ENCODE measurements at places on chromosomes 11 and 22. TPM values are rescaled to one million over a fixed set of nuclear protein-coding genes. Genes with fewer than 3 reads are reported as not detected.

DNA sequence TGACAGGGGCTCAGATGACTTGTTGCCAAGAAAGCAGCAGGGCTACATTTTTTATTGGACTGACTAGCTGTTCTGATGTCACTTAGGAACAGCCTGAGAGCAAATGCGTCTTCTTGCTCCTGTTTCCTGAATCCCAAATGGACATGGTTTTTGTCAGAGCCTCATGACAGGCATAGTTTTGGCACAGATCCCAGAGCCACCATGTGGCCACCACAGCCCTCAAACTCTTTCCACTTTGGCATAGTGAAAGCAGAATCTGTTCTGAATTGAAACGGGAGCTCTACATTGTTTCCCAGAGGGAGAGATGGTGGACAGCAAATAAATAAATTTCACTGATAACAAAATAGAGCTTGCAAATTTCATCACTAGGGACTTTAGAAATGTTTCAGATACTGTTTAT is 222.2 kb downstream of the C11orf87 start:
- H3K27ac ChIP-seq = peak overlapping the region; percentile 13
- no peak for DNase-seq
- no peaks in the 10 kb centered on the region for H3K36me3 ChIP-seq
- peaks cover 14% of the 10 kb centered on the region for H3K4me1 ChIP-seq
- H3K4me3 ChIP-seq = no peak overlapping the region

- no peak overlapping the region for H3K4me3 ChIP-seq
- peaks cover 3% of the 10 kb centered on the region for H3K36me3 ChIP-seq
- DNase-seq = no peak
- no peaks in the 10 kb centered on the region for H3K27me3 ChIP-seq
Measured at GRCh38 chr11:57523419-57523818, 7.1 kb downstream of the TIMM10 start.

GRCh38 chr22:49600891-49601431 is 226.7 kb downstream of the BRD1 start:
- no peaks in the 10 kb centered on the region for H3K36me3 ChIP-seq
- no peak for DNase-seq
- H3K27ac ChIP-seq = no peak overlapping the region
- H3K27me3 ChIP-seq = no peaks in the 10 kb centered on the region

GRCh38 chr11:82701847-82702520 is 31.7 kb downstream of the FAM181B start:
- H3K4me1 ChIP-seq = no peaks in the 10 kb centered on the region
- DNase-seq = no peak
- H3K4me3 ChIP-seq = no peak overlapping the region
- H3K36me3 ChIP-seq = no peaks in the 10 kb centered on the region
- peaks cover 45% of the 10 kb centered on the region for H3K27me3 ChIP-seq

DNA sequence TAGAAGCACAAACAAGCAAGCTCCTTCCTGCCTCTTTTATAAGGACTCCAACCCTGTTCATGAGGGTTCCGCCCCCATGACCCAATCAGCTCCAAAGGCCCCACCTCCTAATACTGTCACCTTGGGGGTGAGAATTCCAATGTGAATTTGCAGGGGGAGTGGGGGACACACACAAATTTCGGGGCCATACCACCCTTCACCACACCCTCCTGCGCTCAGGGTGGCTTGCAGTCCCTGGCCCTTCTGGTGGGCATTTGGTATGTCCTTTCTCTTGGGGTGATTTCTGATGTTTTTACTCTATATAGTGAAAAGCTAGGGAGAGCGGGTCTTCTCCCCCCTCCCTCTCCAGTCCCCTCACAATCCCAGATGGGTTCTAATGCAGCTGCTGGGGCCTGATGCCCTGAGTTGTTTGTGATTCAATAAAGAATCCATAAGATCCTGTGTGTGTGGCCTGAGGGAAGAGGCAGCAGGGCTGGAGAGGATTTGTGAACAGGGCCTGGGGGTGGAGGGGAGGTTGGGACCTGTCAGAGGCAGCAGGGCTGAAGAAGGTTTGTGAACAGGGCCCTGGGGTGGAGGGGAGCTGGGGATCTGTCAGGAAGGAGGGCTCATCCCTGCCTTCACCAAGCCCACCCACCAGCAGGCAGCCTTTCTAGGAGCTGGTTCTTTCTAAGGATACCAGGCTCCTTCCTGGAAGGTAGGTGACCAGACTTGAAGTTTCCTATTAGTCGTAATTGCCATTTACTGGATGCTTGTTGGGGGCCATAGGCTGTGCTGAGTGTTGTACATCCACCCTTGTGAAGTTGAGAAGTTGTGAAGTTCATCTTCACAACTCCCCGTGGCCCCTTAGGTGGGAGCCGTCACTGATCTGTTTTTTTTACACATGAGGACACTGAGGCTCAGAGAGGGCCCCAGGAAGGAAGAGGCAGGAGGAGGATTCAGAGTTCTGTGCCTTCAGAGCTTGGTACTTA is 7.9 kb downstream of the SLC35C1 start:
- peak overlapping the region; percentile 31 for H3K27ac ChIP-seq
- H3K27me3 ChIP-seq = no peaks in the 10 kb centered on the region
- DNase-seq = no peak
- H3K4me1 ChIP-seq = peaks cover 3% of the 10 kb centered on the region

- H3K27ac ChIP-seq = peak overlapping the region; percentile 86
- H3K4me3 ChIP-seq = no peak overlapping the region
- no peak for DNase-seq
- H3K4me1 ChIP-seq = peaks cover 38% of the 10 kb centered on the region
- peaks cover 3% of the 10 kb centered on the region for H3K36me3 ChIP-seq
Measured at GRCh38 chr11:123174196-123175183, 20.6 kb downstream of the CLMP start.

DNA sequence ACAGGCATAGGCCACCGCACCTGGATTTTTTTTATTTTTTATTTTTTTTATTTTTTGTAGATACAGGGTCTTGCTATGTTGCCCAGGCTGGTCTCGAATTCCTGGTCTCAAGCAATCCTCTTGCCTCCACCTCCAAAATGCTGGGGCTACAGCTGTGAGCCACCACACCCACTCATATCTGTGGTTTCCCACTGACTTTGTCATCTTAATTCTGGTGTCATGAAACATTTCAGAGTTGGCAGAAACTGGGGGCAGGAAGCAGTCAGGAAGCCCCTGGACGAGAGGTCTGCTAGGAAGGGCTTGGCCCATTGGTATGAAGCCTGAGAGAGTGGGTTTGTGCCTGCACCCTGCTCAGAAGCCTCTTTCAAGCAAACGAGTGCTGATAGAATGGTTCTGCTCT is 49.1 kb downstream of the COMMD9 start:
- no peaks in the 10 kb centered on the region for H3K27me3 ChIP-seq
- no peak overlapping the region for H3K4me3 ChIP-seq
- H3K36me3 ChIP-seq = peaks cover 2% of the 10 kb centered on the region

GRCh38 chr11:71245601-71246391 is 6.6 kb downstream of the SHANK2 start:
- no peak overlapping the region for H3K27ac ChIP-seq
- no peak overlapping the region for H3K4me3 ChIP-seq
- H3K36me3 ChIP-seq = no peaks in the 10 kb centered on the region

DNA sequence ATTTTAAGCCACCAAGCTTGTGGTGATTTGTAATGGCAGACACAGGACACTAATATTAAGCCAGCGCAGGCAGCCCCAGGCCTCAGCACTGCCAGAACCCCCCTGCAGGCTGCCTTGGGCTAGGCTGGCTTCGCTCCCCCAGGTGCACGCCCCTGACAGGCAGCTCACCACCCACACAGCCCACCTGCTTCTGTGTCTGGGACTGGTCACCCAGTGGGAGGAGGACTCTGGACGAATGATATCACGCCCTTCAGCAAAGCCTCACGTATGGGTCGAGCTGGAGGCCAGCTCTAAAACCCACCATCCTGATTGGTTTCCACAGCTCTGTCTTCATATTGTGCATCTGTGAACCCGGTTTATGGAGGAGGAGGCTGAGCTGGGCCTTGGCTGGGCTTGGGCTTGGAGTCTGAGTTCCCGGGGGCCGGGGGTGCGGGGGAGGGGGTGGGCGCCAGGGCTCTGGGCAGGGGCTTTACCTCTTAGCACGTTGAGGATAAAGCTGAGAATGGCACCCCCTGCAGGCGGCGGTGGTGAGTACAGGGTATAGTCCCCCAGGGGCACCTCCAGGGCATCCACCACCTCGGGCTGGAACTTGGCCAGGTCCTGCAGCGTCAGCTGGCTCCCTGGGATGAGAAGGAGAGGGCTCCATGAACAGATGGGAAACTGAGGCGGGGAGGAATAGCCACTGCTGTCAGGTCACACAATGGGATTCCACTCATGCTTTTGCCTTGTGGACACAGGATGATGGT is 13.8 kb downstream of the GGT5 start:
- peak overlapping the region; percentile 64 for H3K27ac ChIP-seq
- peaks cover 23% of the 10 kb centered on the region for H3K36me3 ChIP-seq
- H3K4me1 ChIP-seq = peaks cover 11% of the 10 kb centered on the region
- no peak for DNase-seq
- no peak overlapping the region for H3K4me3 ChIP-seq
- no peaks in the 10 kb centered on the region for H3K27me3 ChIP-seq

DNA sequence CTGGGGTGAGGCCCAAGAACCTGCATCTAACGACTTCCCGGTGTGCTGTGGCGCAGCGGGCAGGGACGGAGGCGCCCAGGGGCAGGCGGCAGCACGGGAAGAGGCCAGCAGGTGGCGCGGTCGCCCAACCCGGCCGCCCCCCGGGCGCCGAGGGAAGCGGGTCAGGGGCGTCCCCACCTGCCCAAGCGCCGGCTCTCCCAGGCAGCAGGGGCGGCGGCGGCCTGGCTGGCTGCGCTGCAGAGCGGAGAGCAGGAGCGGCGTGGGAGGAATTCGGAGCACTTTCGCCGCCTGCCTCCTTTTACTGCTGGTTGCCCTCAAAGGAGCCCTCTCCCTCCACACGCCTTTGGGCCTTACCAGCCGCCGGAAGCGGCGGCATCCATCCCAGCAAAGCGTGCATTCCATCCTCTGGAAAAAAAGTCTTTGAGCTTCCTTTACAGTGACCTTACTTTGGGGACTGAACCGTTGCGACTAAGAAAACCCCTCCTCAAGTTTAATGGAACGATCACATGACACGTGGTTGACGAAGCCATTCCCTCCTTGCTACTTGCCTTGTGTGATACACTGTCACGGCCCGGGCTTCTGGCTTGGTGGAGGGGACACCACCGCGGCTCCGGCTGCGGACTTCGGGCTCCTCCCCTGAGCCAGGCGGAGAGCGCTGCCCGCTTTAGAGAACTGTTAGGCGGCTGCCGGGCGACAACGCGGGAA is 106.8 kb upstream of the CLMP start:
- peak overlapping the region; percentile 67 for H3K4me3 ChIP-seq
- H3K27me3 ChIP-seq = peaks cover 26% of the 10 kb centered on the region
- peak; percentile 86 for DNase-seq
- H3K4me1 ChIP-seq = peaks cover 14% of the 10 kb centered on the region
- H3K36me3 ChIP-seq = no peaks in the 10 kb centered on the region

DNA sequence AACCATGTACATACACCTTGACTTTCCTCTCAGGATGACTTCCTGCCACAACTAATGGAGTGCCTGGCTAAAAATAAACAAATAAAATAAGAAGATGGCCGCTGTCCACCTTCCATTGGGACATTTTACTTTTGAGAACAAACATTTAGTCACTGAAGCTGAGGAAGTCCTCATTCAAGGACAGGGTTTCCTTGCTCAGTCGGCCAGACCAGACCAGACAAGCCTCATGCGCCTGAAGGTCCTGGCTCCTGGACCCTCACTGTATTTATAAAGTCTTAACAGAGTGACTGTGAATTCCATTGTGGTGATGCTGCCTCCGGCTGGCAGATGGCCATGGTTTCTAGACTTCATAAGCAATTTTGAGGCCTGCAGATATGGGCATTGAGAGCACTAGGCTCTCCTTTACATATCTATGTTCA is 114.5 kb downstream of the MAML2 start:
- H3K27ac ChIP-seq = peak overlapping the region; percentile 98
- no peaks in the 10 kb centered on the region for H3K27me3 ChIP-seq
- H3K4me3 ChIP-seq = peak overlapping the region; percentile 58
- peak; percentile 88 for DNase-seq
- H3K4me1 ChIP-seq = peaks cover 63% of the 10 kb centered on the region

MS4A3 gene
- not detected for total RNA-seq

MOGAT2 gene
- not detected for total RNA-seq

ANAPC15 gene
- total RNA-seq = 32.3 TPM

C11orf42 gene
- not detected for total RNA-seq

MMP1 gene
- total RNA-seq = not detected

All from osteocyte (in vitro differentiated cells).